Colonic mucosa (tissue), 4 donors: ENCODE measurements at places on chromosomes 2 and 18. TPM values are rescaled to one million over a fixed set of nuclear protein-coding genes. Genes with fewer than 3 reads are reported as not detected.

DNA sequence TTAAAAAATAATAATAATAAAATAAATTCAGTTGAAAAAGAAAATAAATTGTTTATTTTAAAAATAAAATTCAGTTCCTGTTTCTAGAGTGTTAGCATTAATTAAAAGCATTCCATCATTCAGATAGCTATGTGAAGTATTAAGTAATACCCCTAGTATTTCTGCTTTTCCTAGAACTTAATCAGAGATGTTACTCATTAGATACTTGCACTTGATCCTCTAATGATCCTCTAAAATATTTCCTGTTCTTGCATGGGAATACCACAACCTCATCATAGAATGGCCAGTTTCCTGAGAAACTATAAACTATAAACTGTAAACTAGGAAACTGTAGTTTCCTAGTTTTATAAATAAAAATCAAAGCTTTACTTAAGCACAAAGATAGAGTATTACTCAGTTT lies 11.1 kb upstream of the CNNM3 start:
- no peak for DNase-seq

DNA sequence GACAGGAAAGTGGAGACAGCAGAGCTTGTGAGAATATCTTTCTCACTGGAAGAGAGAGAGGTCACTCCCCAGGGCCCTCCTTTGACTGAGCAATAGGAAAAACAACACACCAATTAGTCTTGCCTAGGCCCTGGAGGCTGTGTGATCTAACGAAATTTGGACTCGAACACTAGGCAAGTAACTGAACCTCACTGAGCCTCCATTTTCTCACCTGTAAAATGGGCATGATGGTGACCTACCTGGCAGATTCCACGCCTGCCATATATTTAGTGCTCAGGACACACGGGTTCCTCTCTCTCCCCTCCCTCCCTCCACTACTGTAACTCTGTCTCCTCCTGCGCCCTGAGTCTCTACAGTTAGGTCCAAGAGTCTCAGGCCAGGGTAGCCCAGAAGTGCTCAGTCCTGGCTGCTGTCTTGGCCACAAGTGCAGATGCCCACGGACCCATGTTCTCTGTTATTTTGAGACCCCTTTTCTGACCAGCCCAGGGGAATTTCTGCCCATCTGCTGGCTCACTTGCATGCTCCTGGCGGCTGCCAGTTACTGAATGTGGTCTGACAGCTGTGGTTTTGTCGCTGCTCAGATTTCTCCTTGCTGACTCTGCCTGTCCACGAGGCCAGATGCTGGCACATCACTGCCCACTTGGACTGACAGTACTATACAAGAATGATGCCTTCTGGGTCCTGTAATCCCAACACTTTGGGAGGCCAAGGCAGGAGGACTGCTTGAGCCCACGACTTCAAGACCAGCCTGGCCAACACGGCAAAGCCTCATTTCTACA lies 9.6 kb upstream of the GIGYF2 start:
- no peak for DNase-seq

Gene BCL11A
- 22.9 TPM for total RNA-seq

Gene NTSR2
- not detected for total RNA-seq

DNA sequence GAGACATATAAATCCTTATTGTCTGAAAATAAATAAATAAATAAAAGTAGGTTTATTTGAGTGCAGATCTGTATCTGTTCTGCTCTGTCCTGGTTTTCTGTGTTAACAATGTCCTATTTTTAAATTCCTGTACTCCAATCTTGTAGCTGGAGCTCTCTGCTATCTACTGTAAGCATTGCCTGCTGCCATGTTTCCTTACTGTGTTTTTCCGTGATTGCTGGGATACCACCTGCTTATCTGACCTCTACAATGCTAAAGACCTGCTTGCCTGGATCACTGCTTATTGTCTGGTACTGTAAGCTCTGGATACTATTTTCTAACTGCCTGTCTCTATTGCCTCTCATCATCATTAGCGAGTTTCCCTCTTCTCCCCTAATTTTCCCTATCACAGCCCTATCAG lies 11.6 kb downstream of the PTPN4 start:
- DNase-seq = no peak

- DNase-seq = no peak
Measured at GRCh38 chr2:175373729-175374128, 192.2 kb upstream of the ATP5MC3 start.

Gene NEUROD1
- 1.8 TPM for total RNA-seq

- DNase-seq = no peak
Measured at GRCh38 chr18:64752707-64753106, 603.8 kb upstream of the LINC00305 start.

GRCh38 chr2:158413581-158413980 lies 43.0 kb downstream of the CCDC148 start:
- no peak for DNase-seq

GRCh38 chr2:239236043-239236807 lies 164.6 kb downstream of the HDAC4 start:
- DNase-seq = no peak

DNA sequence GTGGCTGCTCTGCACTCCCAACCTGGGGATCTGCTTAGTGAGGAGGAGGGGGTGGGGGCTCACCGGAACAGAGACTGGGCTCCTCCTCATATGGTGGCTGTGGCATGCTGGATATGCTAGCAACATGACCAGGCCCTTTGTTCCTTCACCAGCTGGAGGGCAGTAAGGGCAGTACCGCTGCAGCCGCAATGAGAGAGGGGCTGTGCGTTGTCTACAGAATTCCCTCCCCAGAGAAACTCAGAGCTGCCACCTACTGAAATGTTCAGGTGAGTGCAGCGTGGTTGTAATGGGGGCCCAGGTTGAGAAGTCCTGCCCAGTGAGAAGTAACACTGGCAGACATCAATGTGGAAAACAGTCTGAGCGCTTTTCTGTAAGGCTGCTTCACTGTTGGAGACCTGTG lies 1211.9 kb upstream of the NXPH2 start:
- no peak for DNase-seq
